RWPE1 (cell line): ENCODE measurements at places on chromosomes 12 and 14.

GRCh38 chr12:113149361-113150150, at the start of gene CFAP73:
CFAP73 (plus strand) TSS chr12:113149724; CDS start chr12:113149858, 134 bp downstream.
- peak; percentile 84 for DNase-seq

DNA sequence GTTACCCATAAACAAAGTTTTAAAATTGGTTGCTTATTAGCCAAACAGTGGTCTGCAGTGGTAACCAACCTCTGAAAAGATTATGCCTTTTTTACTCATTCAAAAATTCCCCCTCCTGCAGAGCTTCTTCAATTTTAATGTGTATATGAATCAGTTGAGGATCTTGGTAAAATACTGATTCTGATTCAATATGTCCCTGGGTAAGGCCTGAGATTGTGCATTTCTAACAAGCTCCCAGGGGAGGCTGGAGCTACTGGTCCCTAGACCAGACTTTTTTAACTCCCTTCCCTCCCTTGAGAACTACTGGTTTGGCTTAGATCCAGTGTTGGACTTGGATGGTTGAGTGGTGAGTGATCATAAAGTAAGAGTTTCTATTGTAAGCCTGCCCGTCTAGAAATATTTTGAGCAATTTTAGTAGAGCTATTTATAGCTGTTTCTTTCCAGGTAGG, 90.2 kb downstream of the FUT8 start:
- peak; percentile 34 for DNase-seq

- DNase-seq: no peak
Observed at GRCh38 chr14:99564256-99564925, 39.6 kb downstream of the CCDC85C start.

DNA sequence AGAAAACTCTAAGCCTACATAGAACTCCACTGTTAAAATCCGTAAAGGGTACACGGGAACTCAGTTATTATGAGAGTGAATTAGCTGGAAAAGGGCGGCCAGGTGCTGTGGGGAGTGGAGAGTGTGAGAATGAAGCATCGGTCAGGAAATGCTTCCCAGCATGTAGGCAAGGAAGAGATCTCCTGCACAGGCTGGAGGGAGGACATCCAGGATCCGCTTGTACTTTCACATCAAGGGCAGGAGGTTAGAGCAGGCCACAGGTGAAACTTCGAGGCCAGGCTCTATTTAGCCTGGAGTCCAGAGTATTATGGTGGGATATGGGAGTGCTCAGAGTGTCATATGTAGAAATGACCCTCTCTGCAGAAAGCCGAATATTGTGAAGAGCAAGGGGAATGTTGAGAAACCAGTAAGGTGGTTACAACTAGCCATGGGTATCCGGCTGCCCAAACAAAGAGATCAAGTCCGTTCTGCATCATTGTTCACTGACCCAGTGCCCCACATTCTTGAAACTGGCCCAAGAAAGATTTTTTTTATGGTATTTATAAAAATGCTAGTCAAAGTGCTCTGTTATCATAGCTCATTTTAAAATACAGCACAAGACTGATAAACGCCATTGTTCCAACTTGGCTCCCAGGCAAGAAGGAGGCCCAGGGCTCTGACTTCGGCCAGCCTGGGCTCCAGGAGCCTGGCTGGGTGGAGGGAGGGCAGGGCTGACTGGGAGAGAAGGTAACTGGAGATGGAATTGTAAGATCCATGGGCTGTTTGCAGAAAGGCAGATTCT, 79.4 kb upstream of the HIF1A start:
- no peak for DNase-seq

- DNase-seq: no peak
Observed at GRCh38 chr12:7302266-7302986, 1.4 kb upstream of the ACSM4 start.

GRCh38 chr12:114238808-114239207, 167.1 kb downstream of the TBX5 start:
- no peak for DNase-seq

DNA sequence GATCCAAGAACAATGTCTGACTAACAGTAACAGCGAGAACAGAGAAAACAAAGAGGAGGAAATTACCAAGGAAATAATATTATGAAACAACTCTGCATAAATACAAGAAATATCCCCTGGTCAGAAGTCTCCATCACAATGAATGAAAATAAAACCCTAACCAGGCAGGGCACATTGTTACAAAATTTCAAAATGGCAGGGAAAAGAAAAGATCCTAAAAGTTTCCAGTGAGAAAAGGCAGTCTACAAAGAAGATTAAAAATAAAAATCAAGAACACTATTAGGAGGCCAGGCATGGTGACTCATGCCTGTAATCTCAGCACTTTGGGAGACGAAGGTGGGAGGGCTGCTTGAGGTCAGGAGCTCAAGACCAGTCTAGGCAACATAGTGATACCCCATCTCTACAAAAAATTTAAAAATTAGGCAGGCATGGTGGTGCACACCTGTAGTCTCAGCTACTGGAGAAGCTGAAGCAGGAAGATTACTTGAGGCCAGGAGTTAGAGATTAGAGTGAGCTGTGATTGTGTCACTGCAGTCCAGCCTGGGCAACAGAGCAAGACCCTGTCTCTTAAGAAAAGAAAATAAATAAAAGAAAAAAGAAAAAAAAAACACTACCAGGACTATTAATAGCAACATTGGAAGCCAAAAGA, 47.8 kb downstream of the FERMT2 start:
- no peak for DNase-seq

- DNase-seq: no peak
Observed at GRCh38 chr14:72178517-72178916, 246.3 kb downstream of the RGS6 start.

DNA sequence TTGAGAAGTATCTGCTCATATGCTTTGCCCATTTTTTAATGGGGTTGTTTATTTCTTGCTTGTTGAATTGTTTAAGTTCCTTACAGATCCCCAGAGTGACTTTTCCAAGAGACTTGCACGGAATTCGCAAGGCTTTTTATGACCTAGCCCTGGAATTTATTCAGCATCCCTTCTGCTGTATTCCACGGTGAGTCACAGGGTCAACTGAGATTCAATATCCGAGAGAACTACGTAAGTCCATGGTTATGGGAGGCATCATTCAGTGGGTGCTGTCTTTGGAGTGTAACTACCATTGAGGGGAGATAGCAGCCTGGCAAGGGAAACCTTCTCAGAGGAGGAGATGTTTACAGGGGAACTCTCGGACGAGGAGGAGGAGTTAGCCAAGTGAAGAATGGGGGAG, 20.9 kb upstream of the GPRC5A start:
- peak; percentile 60 for DNase-seq

GRCh38 chr14:100746326-100746725, 19.6 kb downstream of the DLK1 start:
- DNase-seq: no peak

- DNase-seq: no peak
Observed at GRCh38 chr14:102445066-102445465, 64.5 kb downstream of the ANKRD9 start.

DNA sequence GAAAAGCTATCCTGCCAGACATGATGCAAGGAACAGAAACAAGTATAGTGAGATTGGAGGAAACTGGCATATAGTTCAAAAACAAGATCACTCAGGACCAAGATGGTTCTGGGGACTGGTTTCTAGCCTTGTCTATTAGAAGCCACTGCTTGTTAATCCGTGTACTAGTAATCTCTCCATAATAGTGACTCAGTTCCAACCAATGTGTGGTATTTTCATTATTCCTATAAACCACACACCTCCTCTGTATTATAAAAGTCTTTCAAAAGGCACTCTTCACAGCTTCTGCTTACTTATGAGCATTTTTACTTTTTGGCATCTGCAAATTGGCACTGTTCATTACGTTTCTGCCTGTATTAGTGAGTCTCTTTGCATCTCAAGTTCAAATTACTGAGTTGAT, 140.3 kb downstream of the SLC6A15 start:
- peak; percentile 5 for DNase-seq

DNA sequence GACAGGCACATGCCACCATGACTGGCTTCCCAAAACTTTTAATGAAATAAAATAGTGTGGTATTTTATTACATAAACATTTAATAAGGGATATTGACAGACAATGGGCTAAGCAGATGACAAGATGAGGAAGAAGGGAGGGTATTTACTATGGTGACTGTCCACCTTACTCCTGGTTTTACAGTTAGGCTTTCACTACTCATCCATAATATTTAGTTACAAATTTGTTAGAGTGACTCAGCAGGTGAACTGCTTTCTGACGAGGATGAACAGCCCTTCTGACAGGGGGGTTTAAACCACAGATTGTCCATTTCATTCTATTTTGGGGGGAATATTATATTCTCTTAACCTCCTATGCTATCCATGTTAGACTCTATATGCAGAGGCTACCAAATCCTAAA, 3.6 kb upstream of the PALS1 start:
- no peak for DNase-seq

DNA sequence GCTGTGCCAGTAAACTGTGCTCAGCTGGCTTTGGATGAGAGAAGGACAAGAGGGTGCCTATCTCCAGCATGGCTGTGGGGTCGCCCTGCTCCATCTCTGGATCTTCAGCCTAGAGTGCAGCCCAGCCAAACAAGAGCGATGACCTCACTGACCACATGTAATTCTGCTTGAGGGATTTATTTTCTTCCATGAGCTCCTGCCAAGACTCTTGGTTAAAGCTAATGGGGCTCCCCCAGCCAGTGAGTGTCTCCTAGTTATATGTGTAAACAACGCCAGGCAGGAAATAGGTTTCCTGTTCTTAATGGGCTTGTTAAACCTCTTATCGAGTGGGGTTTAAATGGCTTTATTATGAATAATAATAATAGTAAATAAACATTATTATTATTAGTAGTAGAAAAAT, 397.2 kb downstream of the NRXN3 start:
- no peak for DNase-seq

DNA sequence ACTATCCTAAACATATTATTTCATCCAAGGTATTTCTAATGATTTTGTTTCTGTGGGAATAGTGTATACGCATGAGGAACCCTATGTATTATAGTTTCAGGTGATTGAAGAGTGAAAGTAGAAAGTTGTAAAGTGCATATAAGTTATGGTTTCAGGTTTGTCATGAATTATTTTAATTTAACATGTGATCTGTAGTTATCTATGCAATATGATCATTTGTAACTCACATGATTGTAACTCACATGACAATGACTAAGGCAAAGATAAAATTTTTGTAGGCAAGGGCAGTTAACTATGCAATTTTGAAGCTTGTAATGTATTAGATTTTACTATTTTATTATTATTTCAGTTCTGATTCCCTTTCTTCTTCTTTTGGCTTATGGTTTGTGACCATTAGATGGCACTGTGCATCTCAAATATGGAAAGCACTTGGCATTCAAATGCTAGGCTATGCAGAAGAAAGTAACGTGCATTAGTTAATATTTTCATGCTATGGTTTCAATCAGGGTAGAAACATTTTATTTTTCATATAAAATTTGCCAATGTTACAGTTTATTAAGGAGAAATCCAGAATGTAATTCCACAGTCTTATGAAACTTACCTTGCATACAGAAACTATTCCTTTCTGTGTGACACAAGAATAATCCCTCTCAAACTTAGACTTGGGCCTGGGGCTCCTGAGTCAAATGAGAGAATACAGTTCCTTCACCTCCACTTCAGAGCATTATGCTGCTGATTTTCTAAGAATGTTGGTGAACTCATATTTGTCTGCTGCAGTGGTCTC, 15.8 kb upstream of the TMEM30B start:
- DNase-seq: peak; percentile 44

DNA sequence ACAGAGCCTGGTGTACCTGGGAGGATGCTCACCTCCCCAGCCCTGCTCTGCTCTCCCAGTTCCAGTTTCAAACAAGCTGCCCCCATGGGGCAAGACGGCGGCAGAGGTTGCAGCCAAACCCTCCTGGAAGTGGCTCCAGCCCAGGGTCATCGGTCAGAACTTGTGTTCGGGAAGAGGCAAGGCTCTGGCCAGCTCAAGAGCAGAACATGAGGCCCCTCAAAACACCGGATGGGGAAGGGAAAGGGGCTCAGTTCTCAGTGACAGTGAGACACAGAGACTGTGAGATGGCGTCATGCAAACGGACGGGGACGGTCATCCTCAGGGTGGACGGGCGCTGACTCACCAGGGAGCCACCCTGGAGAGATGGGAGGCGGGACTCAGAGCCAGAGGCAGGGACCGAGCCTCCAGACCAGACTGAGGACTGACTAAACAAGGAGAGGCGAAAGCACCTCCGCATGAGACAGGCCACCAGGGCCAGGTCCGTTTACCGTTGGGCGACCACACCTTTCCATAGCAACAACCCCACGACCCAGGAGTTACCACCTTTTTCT, 63.9 kb upstream of the GALNT9 start:
- no peak for DNase-seq

DNA sequence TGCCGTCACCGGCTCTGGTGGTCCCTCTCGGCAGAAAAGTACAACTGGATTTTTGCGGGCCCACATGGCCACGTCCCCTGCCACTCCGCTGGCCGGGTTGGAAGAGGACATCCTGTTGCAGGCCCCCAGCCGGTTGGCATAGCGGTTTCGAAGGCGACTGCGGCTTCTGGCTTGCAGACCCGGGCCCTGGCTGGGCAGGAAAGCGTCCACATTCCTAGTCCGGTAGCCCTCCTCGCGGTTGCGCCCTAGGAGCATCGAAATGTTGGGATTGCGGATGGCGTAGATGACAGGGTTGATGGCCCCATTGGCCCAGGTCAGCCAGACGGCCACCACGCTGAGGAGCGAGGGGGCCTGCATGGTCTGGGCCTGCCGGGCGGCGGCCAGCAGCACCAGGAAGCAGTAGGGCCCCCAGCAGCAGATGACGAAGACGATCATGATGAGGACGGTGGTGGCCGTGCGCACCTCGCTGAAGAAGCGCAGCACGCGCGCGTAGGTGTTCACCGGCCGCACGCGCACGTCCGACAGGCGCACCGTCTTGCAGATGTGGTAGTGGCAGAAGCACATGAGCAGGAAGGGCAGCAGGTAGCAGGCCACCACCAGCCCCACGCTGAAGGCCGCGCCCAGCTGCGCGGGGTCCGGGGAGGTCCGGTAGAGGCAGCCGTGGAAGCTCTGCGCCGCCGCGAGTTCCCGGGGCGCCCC, 1.2 kb downstream of the GPR135 start:
- no peak for DNase-seq
